ENCODE measurements at places on chromosomes 12 and 14.
A peak's percentile ranks its signal among the peaks of the same experiment; 100 is the strongest.

DNA sequence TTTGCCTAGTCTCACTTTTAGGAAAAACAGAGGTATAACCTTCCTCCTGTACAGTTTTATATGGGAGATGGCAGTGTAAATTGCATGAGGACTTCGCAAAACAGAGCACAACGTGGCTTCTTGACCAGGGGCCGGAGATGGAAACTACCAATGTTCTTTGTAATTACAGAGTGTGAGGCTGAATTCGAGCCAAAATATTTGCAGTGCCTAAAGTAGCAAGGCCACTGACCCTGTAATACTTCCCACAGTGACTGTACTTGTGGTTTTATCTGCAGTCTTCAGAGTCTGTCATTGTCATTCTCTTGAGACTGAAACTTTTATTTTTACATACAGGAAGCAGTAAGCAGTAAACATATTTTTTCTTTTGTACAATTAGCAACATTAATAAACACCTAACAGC, 98.9 kb downstream of the RERG start:
- no peak for DNase-seq
- H3K36me3 ChIP-seq, result no peaks in the 10 kb centered on the region
- H3K27me3 ChIP-seq, result no peaks in the 10 kb centered on the region
- no peak overlapping the region for H3K4me3 ChIP-seq
- no peaks in the 10 kb centered on the region for H3K4me1 ChIP-seq
- no peak overlapping the region for H3K27ac ChIP-seq

DNA sequence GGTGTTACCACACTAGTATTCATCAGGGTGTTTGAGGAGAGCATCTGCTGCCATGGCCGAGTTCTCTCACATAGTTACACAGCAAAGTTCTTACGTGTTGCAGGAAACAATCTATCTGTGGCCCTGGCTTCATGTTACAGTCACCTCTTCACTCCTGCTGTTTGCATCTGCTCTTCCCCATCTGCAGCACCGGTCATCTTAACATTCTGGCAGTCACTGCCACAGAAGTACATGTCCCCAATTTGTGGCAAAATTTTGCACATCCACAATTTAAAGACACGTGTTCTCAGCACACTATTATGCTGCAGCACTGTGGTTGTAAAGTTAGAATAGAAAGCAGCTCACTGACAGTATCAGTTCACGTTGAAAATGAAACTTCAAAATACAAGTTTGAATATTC, 23.2 kb downstream of the MAPK1IP1L start:
- no peak overlapping the region for H3K4me3 ChIP-seq
- no peaks in the 10 kb centered on the region for H3K36me3 ChIP-seq
- peak overlapping the region; percentile 37 for H3K27ac ChIP-seq
- no peaks in the 10 kb centered on the region for H3K4me1 ChIP-seq
- H3K27me3 ChIP-seq, result no peaks in the 10 kb centered on the region

- no peak overlapping the region for H3K4me3 ChIP-seq
- H3K27me3 ChIP-seq, result no peaks in the 10 kb centered on the region
- H3K36me3 ChIP-seq, result no peaks in the 10 kb centered on the region
- peaks cover 35% of the 10 kb centered on the region for H3K4me1 ChIP-seq
- no peak overlapping the region for H3K27ac ChIP-seq
These were observed 49.3 kb downstream of the CDK17 start for GRCh38 chr12:96350982-96351381.

DNA sequence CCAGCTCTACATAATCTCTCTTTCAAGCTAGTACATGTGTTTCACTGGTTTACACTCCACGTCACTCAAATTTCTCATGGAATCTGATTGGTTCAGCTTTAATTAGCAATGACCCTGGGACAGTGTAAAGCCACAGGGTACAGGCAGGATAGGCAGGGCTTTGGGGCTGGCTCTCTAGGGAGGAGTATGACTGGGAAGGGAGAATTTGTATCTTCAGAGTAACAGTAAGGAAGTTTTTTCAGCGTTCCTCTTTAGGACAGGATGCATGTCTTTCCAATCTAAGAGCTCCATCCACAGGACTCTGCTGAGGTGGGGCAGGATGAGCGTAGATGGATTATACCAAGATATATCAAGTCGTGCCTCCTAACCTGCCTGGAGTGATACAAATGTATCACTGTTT, 112.0 kb upstream of the CLEC14A start:
- H3K27me3 ChIP-seq, result no peaks in the 10 kb centered on the region
- H3K27ac ChIP-seq, result no peak overlapping the region
- no peaks in the 10 kb centered on the region for H3K36me3 ChIP-seq
- H3K4me3 ChIP-seq, result no peak overlapping the region
- H3K4me1 ChIP-seq, result no peaks in the 10 kb centered on the region

DNA sequence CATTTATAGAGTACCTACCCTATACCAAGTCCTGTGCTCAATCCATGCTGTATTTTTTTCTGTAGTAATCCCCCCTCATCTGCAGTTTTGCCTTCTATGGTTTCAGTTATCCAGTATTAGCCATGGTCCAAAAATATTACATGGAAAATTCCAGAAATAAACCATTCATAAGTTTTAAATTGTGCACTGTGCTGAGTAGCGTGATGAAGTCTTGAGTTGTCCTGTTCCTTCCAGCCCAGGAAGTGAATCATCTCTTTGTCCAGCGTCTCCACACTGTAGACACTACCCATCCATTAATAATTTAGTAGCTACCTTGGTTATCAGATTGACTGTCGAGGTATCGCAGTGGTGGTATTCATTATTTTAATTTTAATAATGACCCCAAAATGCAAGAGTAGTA, 54.2 kb downstream of the SUDS3 start:
- no peak overlapping the region for H3K4me3 ChIP-seq
- no peaks in the 10 kb centered on the region for H3K4me1 ChIP-seq
- H3K27ac ChIP-seq, result no peak overlapping the region
- H3K36me3 ChIP-seq, result no peaks in the 10 kb centered on the region
- DNase-seq, result no peak

DNA sequence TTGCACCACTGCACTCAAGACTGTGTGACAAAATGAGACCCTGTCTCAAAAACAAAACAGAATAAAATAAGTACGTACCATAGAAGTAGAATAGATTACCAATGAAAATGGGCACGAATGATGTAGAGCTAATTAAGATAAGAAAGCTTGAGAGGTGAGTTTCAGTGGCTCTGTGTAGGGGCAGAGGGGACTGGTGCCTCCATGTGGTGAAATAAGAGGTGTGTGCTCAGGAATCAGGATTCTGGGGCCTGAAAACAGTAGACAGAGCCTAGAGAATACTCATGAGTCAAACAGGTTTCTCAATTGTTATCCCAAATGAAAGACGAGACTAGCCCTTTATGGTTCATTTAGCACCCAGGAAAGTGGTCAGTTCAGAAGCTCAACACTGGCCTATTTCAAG, 1145.1 kb downstream of the FLRT2 start:
- H3K36me3 ChIP-seq, result no peaks in the 10 kb centered on the region
- no peak overlapping the region for H3K27ac ChIP-seq
- no peaks in the 10 kb centered on the region for H3K27me3 ChIP-seq
- H3K4me3 ChIP-seq, result no peak overlapping the region
- no peak for DNase-seq

DNA sequence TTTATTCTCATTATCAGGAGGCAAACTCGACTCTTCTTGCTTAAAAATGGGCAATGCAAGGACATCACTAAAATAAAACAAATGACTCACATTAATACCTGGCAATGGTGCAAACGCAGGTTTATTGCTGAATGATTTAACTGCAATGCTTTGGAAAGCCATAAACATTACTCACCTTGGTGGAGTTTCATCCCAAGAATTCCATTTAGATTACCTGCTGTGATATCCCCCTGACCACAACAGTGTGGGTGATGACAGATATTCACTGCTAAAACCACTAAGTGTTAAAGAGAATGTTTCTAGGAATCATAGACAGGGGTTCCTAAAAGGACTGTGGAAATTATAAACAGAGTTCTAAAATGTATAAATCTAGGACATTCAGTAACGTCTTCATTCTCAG, 35.3 kb upstream of the CSRNP2 start:
- no peaks in the 10 kb centered on the region for H3K4me1 ChIP-seq
- H3K27ac ChIP-seq, result no peak overlapping the region
- H3K4me3 ChIP-seq, result no peak overlapping the region

DNA sequence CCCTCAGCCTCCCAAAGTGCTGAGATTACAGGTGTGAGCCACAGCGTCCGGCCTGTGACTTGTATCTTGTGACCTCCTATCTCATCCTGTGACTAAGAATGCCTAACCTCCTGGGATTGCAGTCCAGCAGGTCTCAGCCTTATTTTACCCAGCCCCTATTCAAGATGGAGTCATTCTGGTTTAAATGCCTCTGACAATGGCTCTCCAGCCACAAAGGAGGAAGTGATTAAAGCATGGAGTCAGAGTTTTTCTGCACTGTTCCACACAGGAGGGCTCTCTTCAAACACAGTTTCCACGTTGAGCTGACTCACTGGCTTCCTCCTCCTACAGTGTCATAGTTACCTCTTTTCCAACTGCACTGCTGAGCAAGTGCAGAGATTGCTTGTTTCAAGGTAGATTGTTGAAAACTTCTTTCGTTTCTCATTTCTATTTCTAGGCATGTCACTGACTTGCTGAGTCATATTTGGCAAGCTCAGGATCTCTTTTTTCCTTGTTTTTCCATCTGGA, 383.8 kb downstream of the PCNX1 start:
- no peaks in the 10 kb centered on the region for H3K36me3 ChIP-seq
- H3K4me3 ChIP-seq, result no peak overlapping the region
- no peaks in the 10 kb centered on the region for H3K27me3 ChIP-seq
- no peak for DNase-seq
- no peaks in the 10 kb centered on the region for H3K4me1 ChIP-seq

DNA sequence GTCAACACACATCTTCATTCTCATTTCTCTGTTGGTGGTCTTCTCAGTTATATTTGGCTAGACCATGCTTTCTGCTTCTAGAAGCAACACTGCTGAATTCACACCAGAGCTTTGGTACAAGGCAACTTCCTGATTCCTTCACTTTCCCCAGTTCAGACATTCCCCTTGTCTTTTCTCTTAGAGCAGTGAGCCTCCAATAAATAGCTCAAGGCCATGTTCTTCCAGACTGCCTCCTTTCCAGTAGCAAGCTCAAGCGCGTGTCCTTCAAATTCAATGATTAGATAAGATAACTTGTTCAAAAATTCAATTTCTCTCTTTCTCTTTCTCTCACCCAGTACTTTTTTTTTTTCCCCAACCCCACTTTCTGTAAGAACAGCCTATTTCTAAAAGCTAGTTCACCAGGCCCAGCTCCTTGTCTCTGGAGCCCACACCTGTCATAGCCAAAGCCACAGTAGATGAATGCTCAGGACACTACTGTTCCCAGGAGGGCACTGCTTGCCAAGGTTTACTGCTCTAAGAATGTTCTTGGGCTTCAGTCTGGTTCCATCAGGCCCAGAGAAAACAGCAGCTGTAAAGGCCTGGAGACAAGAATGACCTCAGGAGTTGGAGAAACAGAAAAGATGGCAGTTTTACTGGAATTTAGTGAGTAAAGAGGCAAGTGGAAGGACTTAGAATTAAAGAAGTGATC, 17.7 kb downstream of the TBK1 start:
- no peak for DNase-seq
- H3K4me3 ChIP-seq, result no peak overlapping the region
- no peaks in the 10 kb centered on the region for H3K4me1 ChIP-seq
- H3K27ac ChIP-seq, result no peak overlapping the region
- no peaks in the 10 kb centered on the region for H3K27me3 ChIP-seq
